A549 (cell line): ENCODE measurements at places on chromosomes 12 and 14. TPM values are rescaled to one million over a fixed set of nuclear protein-coding genes. Genes with fewer than 3 reads are reported as not detected.

GRCh38 chr14:22908601-22909000 lies 10.3 kb downstream of the RBM23 start:
- DNase-seq = no peak

Gene RCOR1
- polyA plus RNA-seq = 16.4 to 17.7 TPM (median 17.1 TPM) in 3 replicates

Gene ABCC9
- polyA plus RNA-seq = 0.03 TPM in 1 of 3 replicates, not detected in the others

Gene NEUROD4
- polyA plus RNA-seq = not detected in 3 replicates

DNA sequence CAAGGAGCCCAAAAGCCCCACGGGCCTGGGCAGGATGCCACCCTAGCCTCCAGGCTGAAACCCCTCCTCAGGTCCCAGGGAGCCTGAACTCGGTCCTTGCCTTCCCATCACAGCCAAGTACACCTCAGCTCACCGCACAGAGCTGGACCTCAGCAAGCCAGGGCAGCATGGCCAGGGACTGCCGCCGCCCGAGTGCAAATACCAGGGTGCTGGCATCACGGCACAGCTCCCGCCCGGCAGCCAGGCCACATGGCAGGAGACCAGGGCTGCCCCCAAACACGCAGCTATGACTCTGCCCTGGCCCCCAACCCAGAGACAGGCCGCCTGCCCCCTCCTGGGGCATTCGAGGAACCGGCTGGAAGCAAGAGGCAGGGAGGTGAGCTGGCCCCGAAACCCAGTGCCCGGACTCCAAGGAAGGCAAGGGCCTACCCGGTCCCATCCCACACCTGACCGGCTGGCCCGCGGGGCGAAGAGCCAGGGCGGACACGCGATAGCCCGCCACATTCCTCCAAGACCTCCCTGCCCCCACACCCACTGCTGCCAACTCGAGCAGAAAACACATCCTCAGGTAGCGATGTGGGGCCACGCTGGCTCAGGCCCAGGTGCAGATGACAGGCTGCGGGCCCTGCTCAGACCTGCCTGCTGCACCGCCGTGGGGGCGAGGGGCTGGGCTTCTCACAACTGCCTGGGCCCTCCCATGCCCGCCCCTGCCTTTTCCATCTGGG lies 2.7 kb downstream of the JAG2 start:
- DNase-seq = no peak

GRCh38 chr12:103731539-103731938 lies 109.5 kb downstream of the NT5DC3 start:
- DNase-seq = no peak

DNA sequence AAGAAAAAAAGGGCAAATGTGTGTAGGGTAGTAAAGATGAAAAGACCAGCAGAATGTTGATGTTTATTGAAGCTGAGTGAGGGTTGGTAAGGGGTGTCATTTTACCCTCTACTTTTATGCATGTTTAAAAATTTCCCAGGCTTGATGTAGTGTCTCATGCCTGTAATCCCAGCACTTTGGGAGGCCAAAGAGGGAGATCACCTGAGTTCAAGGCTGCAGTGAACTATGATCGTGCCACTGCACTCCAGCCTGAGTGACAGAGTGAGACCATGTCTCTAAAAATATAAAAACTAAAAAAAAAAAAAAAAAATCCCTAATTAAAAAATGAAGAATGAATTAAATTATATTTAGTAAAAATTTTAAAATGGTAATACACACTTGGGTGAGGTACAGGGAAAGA lies 8.5 kb downstream of the SEL1L start:
- DNase-seq = no peak

DNA sequence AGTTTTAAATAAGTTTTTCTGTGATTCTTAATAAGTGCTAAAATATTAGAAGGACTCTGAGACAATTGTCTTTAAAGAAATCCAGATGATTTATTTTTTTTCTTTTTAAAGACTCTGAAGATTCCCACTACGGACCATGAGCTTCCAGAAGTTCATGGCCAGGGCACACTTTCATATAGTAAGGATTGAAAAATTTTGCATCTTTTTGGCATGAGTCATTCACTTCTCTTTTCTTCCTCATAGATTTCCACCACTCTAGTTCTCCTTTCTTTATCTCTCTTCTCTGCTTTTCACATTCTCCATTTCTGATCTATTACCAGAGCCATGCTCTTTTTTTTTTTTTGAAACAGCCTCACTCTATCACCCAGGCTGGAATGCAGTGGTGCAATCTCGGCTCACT lies 385.8 kb downstream of the FLRT2 start:
- no peak for DNase-seq

DNA sequence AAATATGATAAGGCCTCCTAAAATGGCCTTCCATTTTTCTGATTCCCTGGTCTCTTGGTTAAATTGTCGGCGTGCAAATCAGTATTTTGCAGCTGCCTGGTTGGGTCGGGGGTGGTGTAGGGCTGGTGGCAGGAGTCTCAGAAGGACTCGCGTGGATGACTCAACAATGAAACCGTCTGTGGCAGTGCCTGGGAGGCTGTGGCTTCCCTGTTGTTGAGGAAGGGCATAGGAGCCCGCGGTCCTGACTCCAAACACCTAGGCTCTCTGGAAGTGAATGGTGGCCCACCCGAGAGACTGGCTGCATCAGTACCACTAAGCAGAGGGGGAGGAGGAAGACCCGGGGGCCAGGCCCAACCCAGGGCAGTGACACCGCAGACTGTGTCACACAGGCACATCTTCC lies 207.9 kb downstream of the TTC7B start:
- no peak for DNase-seq

Gene SAV1
- 17.5 to 20.3 TPM (median 18.2 TPM) in 3 replicates for polyA plus RNA-seq

Gene MYO1H
- not detected in 3 replicates for polyA plus RNA-seq

Gene KRT83
- polyA plus RNA-seq = 43.3 to 52.1 TPM (median 44.8 TPM) in 3 replicates

- no peak for DNase-seq
Observed at GRCh38 chr12:131118371-131118770, 164.7 kb downstream of the ADGRD1 start.

DNA sequence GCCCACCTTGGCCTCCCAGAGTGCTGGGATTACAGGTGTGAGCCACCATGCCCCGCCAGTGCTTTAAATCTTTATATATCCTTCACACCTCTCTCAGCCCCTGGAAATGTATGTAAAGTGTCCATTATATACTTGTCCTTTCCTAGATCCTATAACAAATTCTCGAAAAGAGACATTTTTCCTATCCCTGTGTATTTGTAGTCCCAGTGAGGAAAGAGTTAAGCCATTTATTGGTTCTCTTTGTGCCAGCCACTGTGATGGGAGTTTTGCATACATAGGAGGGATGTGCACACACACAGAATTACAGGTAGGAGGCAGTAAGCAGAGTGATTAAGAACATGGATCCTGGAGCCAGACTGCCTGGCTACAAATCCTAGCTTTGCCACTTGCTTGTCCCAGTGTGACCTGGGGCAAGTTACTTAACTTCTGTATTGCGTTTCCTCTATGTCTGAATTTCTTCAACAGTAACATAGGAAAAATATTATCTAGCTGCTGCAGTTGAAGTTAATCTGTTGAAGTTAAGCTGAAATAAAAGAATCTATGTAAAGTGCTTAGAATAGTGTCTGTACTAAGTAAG lies 2.1 kb upstream of the RABGGTA start:
- peak; percentile 32 for DNase-seq

Gene ITGA5
- polyA plus RNA-seq = 21.5 to 30.0 TPM (median 27.2 TPM) in 3 replicates

- DNase-seq = no peak
Observed at GRCh38 chr12:57727758-57728395, 10.7 kb downstream of the AGAP2 start.

Gene PAX9
- polyA plus RNA-seq = 0.63 to 0.75 TPM (median 0.66 TPM) in 3 replicates

- no peak for DNase-seq
Observed at GRCh38 chr14:21317398-21317797, 37.5 kb downstream of the RPGRIP1 start.

- DNase-seq = no peak
Observed at GRCh38 chr12:29230800-29231560, 81.9 kb downstream of the FAR2 start.

DNA sequence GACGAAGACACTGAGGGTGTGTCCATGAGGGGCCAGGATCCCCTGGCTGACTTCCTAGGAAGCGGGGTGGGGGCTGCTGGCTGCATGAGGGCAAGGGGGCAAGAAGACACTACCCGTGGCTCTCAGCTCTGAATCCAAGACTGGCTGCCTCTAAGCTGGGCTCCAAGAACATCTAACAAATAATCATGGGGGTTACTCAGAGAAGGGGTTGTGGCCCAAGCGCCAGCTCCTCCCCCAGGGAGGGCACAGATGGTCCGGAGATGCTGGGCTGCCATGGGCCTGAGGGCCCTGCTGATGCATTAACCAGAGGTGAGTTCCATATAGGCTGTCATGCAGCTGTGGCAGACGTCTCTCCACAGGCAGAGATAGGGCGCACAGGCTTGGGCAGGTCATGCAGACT lies 14.3 kb downstream of the SYNDIG1L start:
- DNase-seq = no peak

Gene VRTN
- not detected in 3 replicates for polyA plus RNA-seq

Gene SERPINA12
- polyA plus RNA-seq = not detected in 3 replicates

GRCh38 chr14:92729634-92730358 lies 18.6 kb downstream of the LGMN start:
- DNase-seq = no peak

- DNase-seq = no peak
Observed at GRCh38 chr12:49233842-49234526, 30.9 kb upstream of the TUBA1C start.

DNA sequence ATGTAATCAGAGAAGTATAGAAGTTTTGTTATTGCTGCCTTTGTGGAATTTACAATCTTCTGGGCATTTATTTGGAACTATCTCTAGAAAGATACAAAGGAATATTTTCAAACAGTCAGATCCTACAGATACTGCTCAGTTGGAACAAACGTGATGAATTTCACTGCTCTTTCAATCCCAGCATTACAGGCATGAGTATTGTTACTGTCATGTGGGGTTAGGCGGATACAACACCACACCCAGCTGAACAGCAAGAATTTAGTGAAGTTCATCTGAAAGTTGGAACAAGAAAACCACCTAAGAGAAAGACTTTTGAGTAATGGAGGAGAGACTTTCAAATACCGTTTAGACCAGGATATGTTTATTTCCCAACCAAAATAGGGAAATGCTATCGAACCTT lies 123.3 kb upstream of the PLXNC1 start:
- DNase-seq = no peak

- DNase-seq = no peak
Observed at GRCh38 chr12:50508970-50509663, 4.3 kb downstream of the DIP2B start.

Gene ZDHHC22
- 0.16 to 0.28 TPM (median 0.23 TPM) in 3 replicates for polyA plus RNA-seq

- no peak for DNase-seq
Observed at GRCh38 chr14:20803223-20803622, 579 bp upstream of the RNASE1 start.

Gene AQP2
- not detected in 3 replicates for polyA plus RNA-seq

GRCh38 chr12:31245822-31246469 lies 80.0 kb downstream of the SINHCAF start:
- no peak for DNase-seq

DNA sequence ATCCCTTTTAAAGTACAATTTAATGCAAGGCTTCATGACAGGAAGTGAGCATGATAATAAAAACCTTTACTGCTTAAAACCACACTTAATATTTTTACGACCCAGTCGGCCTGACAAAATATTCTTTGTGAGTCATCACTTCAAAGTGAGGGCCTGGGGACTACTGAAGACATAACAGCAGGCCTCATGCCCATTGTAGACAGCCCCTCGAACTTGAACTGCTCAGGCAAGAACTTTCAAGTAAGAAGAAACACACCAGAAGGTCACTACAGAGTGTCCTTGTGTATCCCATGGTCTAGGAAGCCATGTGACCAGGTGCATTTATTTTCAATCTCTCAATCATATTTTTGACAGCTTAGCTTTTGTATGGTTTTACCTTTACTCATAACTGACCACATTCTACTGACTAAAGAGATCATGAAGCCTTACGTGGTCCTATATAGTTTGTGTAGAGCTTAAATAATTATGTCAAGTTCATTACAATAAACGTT lies 61.4 kb upstream of the MANSC4 start:
- peak; percentile 16 for DNase-seq

Gene ITGB7
- 0.54 to 0.66 TPM (median 0.64 TPM) in 3 replicates for polyA plus RNA-seq

DNA sequence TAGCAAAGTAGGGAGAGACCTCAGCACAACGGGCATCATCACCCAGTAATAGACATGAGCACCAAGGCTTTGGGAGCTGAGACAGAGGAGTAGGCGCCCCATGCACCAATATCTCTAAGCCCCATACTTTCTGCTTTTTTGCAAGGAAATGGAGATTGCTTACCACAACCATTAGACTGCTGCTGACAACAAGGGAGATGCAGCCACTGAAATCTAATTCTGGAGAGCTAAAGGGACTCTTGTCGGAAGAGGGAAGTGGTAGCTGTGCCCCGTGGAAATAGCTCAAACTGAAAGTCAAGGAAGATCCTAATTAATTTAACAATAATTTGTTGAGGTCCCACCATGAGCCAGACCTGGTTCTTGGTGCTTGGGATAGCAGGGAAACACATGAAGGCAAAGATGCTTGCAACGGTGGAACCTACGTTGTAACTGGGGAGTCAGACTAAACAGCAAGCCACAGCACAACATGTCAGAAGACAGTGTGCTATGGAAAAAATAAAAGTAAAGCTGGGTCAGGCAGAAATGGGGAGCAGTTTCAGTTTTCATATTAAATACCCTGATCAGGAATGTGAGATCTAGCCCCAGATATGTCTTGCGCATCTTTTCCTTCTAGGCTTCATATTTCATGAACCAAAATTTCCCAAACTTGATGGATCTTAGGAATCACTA lies 1131.0 kb downstream of the BCL11B start:
- no peak for DNase-seq

- DNase-seq = peak; percentile 5
Observed at GRCh38 chr14:105492971-105493871, 2.2 kb downstream of the TEDC1 start.

DNA sequence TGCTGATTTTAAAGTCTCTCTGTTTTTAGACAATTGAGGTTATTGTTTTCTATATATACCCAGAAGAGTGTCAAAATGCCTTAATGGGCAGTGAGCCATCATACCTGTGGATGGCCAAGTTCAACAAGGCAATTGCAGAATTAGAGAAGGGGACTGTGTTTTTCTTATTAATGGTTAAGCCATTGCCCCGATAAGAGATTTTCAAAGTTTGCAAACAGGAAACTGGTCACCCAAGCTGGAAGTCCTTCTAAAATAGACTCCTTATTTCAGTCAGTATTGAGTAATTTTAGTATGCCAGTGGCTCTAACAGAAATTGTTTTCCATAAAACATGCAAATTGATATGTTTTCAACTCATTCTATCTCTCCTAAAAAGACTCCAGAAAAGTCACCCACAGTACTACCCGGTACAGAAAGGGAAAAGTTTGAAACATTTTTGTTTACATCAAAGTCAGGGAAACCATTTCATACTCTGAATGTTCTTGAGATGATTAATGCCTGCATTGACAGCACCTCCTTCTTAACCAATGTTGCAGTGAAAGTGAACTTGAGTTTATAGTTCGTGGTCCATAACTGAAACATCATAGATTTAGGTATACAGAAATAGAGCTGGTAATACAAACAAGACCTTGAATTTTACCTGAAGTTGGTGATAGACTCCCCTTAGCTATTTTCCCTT lies 191.1 kb downstream of the TMX1 start:
- DNase-seq = no peak
